Vagina (tissue), 2 donors: ENCODE measurements at places on chromosomes 5 and 9. TPM values are rescaled to one million over a fixed set of nuclear protein-coding genes. Genes with fewer than 3 reads are reported as not detected.

GRCh38 chr9:117448066-117448465 is 33.2 kb upstream of the ASTN2 start:
- no peaks in the 10 kb centered on the region for H3K4me1 ChIP-seq
- DNase-seq, result no peak
- H3K4me3 ChIP-seq, result no peak overlapping the region
- no peaks in the 10 kb centered on the region for H3K36me3 ChIP-seq
- no peaks in the 10 kb centered on the region for H3K27me3 ChIP-seq

- DNase-seq, result no peak
- H3K36me3 ChIP-seq, result no peaks in the 10 kb centered on the region
- no peak overlapping the region for H3K4me3 ChIP-seq
These were observed 49.5 kb downstream of the C7 start for GRCh38 chr5:40958811-40959210.

GRCh38 chr9:97462914-97463313 is 38.6 kb upstream of the TMOD1 start:
- no peak overlapping the region for H3K27ac ChIP-seq
- no peaks in the 10 kb centered on the region for H3K4me1 ChIP-seq
- H3K4me3 ChIP-seq, result no peak overlapping the region

DNA sequence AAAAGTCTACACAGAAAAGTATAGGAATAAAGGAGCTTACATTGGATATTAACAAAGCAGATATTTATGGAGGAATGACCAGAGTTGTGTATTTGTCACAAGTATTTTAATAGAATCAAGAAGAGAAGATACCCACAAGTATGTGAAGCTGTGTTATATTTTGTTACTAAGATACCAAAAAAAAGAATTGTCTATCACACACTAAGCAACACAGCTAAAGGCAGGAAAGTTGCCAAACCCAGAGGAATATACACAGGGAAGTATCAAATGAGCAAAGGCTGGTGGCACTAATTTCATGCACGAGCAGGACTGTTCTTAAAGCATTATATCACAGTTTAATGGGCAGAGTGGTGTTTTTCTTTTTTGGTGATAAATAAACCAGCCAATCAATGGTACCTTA is 30.9 kb upstream of the RAI14 start:
- DNase-seq, result no peak
- peaks cover 17% of the 10 kb centered on the region for H3K4me1 ChIP-seq
- H3K36me3 ChIP-seq, result no peaks in the 10 kb centered on the region
- no peak overlapping the region for H3K4me3 ChIP-seq

GRCh38 chr5:147688656-147689356 is 93.7 kb downstream of the JAKMIP2 start:
- no peak for DNase-seq
- H3K27me3 ChIP-seq, result no peaks in the 10 kb centered on the region
- H3K4me3 ChIP-seq, result no peak overlapping the region
- H3K27ac ChIP-seq, result no peak overlapping the region

GRCh38 chr5:124599028-124599973 is 147.1 kb downstream of the ZNF608 start:
- H3K36me3 ChIP-seq, result no peaks in the 10 kb centered on the region
- H3K4me3 ChIP-seq, result no peak overlapping the region
- H3K27ac ChIP-seq, result no peak overlapping the region
- no peak for DNase-seq
- H3K4me1 ChIP-seq, result no peaks in the 10 kb centered on the region
- H3K27me3 ChIP-seq, result no peaks in the 10 kb centered on the region

- no peaks in the 10 kb centered on the region for H3K27me3 ChIP-seq
- H3K4me1 ChIP-seq, result no peaks in the 10 kb centered on the region
- H3K4me3 ChIP-seq, result no peak overlapping the region
- DNase-seq, result no peak
- no peaks in the 10 kb centered on the region for H3K36me3 ChIP-seq
- no peak overlapping the region for H3K27ac ChIP-seq
These were observed 38.5 kb downstream of the UBTD2 start for GRCh38 chr5:172245046-172245445.

GRCh38 chr9:109919736-109920408 is 139.9 kb downstream of the PALM2AKAP2 start:
- peak; percentile 37 for DNase-seq
- H3K4me1 ChIP-seq, result no peaks in the 10 kb centered on the region
- H3K27me3 ChIP-seq, result no peaks in the 10 kb centered on the region
- H3K27ac ChIP-seq, result no peak overlapping the region
- H3K4me3 ChIP-seq, result no peak overlapping the region

DNA sequence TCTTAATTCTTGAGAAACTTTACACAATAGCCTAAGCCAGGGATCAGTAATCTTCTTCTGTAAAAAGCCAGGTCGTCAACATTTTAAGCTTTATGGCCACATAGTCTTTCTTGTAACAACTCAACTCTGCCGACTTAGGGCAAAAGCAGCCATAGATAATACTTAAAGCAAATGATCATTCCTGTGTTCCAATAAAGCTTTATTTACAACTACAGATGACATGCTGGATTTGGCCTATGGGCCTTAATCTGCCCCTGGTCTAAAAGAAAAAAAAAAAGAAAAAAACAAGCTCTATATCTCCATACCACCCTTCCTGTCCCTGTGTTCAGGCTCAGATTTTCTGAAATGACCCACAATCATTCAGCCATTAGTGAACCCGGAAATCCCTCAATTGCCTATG is 220.3 kb downstream of the ENC1 start:
- DNase-seq, result no peak
- H3K4me3 ChIP-seq, result no peak overlapping the region
- no peak overlapping the region for H3K27ac ChIP-seq
- H3K27me3 ChIP-seq, result no peaks in the 10 kb centered on the region
- H3K36me3 ChIP-seq, result no peaks in the 10 kb centered on the region

DNA sequence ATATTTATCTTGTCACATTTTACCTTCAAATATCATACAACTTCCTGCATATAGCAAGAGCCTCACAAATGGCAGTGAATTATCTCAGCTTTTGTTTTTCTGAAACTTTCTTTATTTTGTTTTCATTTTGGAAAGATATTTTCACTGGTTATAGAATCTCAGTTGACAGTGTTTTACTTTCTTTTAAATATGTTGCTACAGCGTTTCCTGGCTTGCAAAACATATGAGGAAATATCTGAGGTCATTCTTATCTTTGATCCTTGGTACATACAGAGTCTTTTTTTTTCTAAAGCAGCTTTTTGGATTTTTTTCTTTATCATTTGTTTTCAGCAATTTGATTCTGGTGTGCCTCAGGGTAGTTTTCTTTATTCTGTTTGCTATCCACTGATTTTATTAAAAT is 77.6 kb upstream of the CEP78 start:
- no peaks in the 10 kb centered on the region for H3K4me1 ChIP-seq
- DNase-seq, result no peak
- no peak overlapping the region for H3K4me3 ChIP-seq
- no peaks in the 10 kb centered on the region for H3K36me3 ChIP-seq
- H3K27ac ChIP-seq, result no peak overlapping the region

- no peaks in the 10 kb centered on the region for H3K36me3 ChIP-seq
- H3K27me3 ChIP-seq, result no peaks in the 10 kb centered on the region
- H3K4me1 ChIP-seq, result no peaks in the 10 kb centered on the region
- H3K27ac ChIP-seq, result no peak overlapping the region
- H3K4me3 ChIP-seq, result no peak overlapping the region
- no peak for DNase-seq
These were observed 22.1 kb downstream of the FAM240B start for GRCh38 chr9:38697776-38698300.

DNA sequence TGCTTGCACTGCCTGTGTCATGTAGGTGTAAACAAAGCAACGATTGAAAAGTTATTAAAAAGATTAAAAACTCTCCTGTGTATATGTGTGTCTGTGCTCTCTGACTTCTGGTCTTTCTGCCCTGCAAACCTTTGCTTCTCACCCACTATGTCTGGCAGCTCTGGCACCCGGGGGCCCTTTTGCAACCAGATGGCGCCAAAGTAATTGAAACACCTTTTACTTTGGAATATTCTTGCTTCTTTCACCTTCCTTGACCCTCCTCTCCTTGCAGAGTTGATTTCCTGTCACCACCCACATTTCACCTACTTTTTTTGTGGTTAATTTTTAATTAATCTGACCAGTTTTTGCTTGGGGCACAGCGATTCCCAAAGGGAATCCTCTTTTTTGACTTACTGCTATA is 275.5 kb downstream of the ARHGEF28 start:
- no peaks in the 10 kb centered on the region for H3K36me3 ChIP-seq
- DNase-seq, result no peak
- H3K27ac ChIP-seq, result no peak overlapping the region
- H3K27me3 ChIP-seq, result no peaks in the 10 kb centered on the region
- H3K4me3 ChIP-seq, result no peak overlapping the region
- H3K4me1 ChIP-seq, result peaks cover 5% of the 10 kb centered on the region

GRCh38 chr5:59161221-59162105 is 578.6 kb downstream of the RAB3C start:
- H3K36me3 ChIP-seq, result no peaks in the 10 kb centered on the region
- no peak overlapping the region for H3K4me3 ChIP-seq
- H3K27me3 ChIP-seq, result no peaks in the 10 kb centered on the region

DNA sequence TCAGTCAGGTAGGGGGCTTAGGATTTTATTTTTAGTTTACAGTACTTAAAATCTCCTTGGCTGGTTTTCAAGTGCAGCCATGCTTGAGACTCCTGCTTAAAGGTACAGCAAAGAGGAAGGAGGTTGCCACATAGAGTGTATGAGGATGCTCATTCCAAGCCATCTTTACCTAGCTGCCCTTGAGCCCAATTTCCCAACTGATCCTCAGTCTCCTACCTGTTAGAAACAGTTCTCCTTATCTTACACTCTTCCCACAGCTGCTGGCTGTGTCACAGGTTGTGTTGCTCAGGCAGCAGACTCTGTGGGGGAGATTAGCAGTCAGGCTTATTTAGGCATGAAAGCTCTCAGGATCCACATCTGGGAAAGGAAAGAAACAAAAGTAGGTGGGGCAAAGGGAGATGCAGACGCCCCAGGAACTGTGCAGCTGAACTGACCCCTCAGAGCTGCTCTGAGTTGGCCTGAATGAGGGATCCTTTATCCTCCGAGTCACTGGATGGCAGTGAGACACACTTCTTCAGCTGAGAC is 95.1 kb downstream of the NMUR2 start:
- DNase-seq, result no peak
- no peak overlapping the region for H3K4me3 ChIP-seq
- H3K4me1 ChIP-seq, result no peaks in the 10 kb centered on the region
- no peaks in the 10 kb centered on the region for H3K36me3 ChIP-seq

GRCh38 chr9:100108559-100108958 is 9.5 kb downstream of the INVS start:
- H3K4me3 ChIP-seq, result no peak overlapping the region
- peaks cover 15% of the 10 kb centered on the region for H3K4me1 ChIP-seq
- no peak overlapping the region for H3K27ac ChIP-seq
- peaks cover 36% of the 10 kb centered on the region for H3K36me3 ChIP-seq

DNA sequence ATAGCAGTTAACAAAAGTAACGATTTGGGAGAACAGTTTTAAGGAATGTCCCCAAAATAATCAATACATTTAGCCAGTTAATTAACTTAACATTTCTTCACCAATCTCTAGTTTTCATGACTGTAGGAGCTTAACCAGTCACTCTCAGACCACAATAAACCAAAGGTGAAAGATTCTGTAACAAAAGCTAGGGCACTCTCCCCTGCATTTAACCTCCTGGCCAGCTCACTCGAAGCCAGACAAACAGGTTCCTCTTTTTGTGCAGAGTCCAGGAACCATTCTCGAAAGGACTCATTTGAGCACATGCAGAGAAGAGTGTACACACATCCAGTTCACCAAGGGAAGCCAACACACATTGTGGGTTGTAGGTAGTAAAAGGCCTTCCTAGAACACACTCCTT is 6.5 kb downstream of the IL7R start:
- H3K4me1 ChIP-seq, result no peaks in the 10 kb centered on the region
- no peaks in the 10 kb centered on the region for H3K27me3 ChIP-seq
- DNase-seq, result no peak
- no peak overlapping the region for H3K27ac ChIP-seq
- no peak overlapping the region for H3K4me3 ChIP-seq

GRCh38 chr9:83218411-83219090 is 155.6 kb upstream of the RASEF start:
- no peak for DNase-seq
- H3K27me3 ChIP-seq, result no peaks in the 10 kb centered on the region
- no peak overlapping the region for H3K27ac ChIP-seq
- H3K36me3 ChIP-seq, result no peaks in the 10 kb centered on the region

GRCh38 chr5:15002173-15002572 is 130.6 kb upstream of the ANKH start:
- H3K36me3 ChIP-seq, result no peaks in the 10 kb centered on the region
- no peak overlapping the region for H3K4me3 ChIP-seq
- DNase-seq, result no peak
- H3K4me1 ChIP-seq, result peaks cover 2% of the 10 kb centered on the region
- H3K27ac ChIP-seq, result no peak overlapping the region

GRCh38 chr9:137241490-137242268 is 592 bp downstream of the TUBB4B start:
- peaks cover 62% of the 10 kb centered on the region for H3K4me1 ChIP-seq
- no peak for DNase-seq
- H3K27ac ChIP-seq, result peak overlapping the region; percentile 78

GRCh38 chr5:146009020-146009419 is 72.6 kb downstream of the SH3RF2 start:
- H3K4me3 ChIP-seq, result no peak overlapping the region
- no peaks in the 10 kb centered on the region for H3K4me1 ChIP-seq
- H3K27ac ChIP-seq, result no peak overlapping the region
- DNase-seq, result no peak
- H3K36me3 ChIP-seq, result no peaks in the 10 kb centered on the region

GRCh38 chr5:42982107-42982622 is 58.0 kb downstream of the ANXA2R start:
- no peak overlapping the region for H3K4me3 ChIP-seq
- peaks cover 15% of the 10 kb centered on the region for H3K4me1 ChIP-seq
- H3K36me3 ChIP-seq, result no peaks in the 10 kb centered on the region
- no peak for DNase-seq

DNA sequence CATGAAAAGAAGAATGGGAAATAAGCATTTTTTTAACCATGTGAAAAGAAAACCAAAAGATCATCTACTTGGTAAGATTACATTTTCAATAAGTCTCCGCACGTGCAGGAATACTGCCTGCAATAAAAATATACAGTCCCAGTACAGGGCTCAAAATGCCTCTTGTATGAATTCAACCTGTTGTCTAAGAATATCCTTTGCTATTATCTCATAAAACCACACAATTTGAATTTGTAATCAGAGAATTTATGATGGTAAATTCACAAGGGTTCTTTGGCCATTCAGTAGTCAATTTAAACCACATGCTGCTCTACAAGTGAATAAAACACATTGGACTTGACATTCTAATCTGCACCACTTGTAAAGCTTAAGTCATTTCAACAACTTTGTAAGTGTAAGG is 46.6 kb downstream of the ST8SIA4 start:
- no peak for DNase-seq
- no peaks in the 10 kb centered on the region for H3K27me3 ChIP-seq
- no peak overlapping the region for H3K4me3 ChIP-seq
- H3K27ac ChIP-seq, result no peak overlapping the region
- no peaks in the 10 kb centered on the region for H3K4me1 ChIP-seq

GRCh38 chr9:86668488-86668887 is 278.8 kb downstream of the GAS1 start:
- no peak for DNase-seq
- H3K4me3 ChIP-seq, result no peak overlapping the region
- H3K36me3 ChIP-seq, result no peaks in the 10 kb centered on the region
- no peaks in the 10 kb centered on the region for H3K4me1 ChIP-seq
- H3K27ac ChIP-seq, result no peak overlapping the region

- no peaks in the 10 kb centered on the region for H3K27me3 ChIP-seq
- H3K4me1 ChIP-seq, result no peaks in the 10 kb centered on the region
- H3K36me3 ChIP-seq, result no peaks in the 10 kb centered on the region
- H3K27ac ChIP-seq, result no peak overlapping the region
These were observed 253.3 kb downstream of the PRR16 start for GRCh38 chr5:120717381-120717780.

MAMDC2 gene
- 38.5 TPM for total RNA-seq

PTGES gene
- total RNA-seq, result 18.9 TPM

SLU7 gene
- 24.3 TPM for total RNA-seq

LRRC26 gene
- not detected for total RNA-seq

SPDL1 gene
- 13.3 TPM for total RNA-seq

HBEGF gene
- total RNA-seq, result 16.2 TPM

HK3 gene
- 7.4 TPM for total RNA-seq

C5orf58 gene
- total RNA-seq, result not detected

IFNB1 gene
- total RNA-seq, result not detected
